WTC11 (cell line): ENCODE measurements at places on chromosomes 5 and 9. TPM values are rescaled to one million over a fixed set of nuclear protein-coding genes. Genes with fewer than 3 reads are reported as not detected.

CFAP90 gene
- total RNA-seq, result 0.21 to 0.64 TPM (median 0.33 TPM) in 3 replicates

DNA sequence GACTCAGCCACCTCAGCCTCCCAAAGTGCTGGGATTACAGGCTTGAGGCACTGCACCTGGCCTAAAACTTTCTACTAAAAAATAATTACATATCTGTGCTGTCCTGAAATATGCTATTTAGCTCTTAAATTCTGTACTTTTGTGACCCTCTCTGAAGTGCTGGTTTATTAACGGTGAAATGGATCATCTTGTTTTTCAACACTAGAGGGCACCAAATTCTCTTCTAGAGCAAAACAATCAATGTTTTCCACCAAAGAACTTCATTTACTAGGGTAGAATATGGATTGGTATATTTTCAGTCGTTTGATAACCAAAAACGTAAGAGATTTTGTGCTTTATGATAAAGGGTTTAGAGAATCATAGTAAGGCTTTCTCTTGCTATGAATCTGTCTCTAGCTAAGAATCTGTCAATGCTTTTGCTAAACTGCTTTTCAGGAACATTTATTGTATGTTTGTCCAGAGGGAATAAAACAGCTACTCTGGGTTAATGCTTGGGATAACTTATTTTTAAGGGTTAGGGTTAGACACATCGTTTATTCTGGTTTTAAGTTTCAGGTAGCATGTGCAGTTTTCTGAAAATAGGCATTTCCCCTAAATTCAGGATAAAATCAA is 63.6 kb downstream of the RNF180 start:
- no peak for DNase-seq
- no peak overlapping the region for H3K4me3 ChIP-seq
- H3K36me3 ChIP-seq, result peaks cover 15% of the 10 kb centered on the region
- no peaks in the 10 kb centered on the region for H3K4me1 ChIP-seq
- H3K27me3 ChIP-seq, result no peaks in the 10 kb centered on the region
- no peak overlapping the region for H3K27ac ChIP-seq

DNA sequence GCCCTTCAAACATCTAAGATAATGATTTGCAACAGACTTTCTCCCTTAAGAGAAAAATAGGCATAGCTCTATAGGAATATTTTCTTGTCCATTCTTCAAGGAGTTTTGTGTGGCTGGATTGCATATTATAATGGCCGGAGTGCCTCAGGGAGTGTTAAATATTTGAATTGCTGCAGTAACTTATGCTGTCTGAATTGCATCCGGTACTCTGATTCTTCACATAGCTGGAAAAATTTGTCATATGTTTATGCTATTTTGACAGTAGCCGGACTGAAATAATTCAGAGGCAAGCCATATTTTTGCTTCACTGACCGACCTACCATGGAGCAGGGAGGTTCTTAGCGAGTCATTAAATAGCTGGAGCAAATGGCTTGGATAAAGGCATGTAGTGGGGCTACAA is 621.0 kb downstream of the ACTL7B start:
- H3K27ac ChIP-seq, result no peak overlapping the region
- H3K36me3 ChIP-seq, result no peaks in the 10 kb centered on the region
- H3K27me3 ChIP-seq, result no peaks in the 10 kb centered on the region; the same call in 1 of the 2 replicates
- DNase-seq, result no peak

DNA sequence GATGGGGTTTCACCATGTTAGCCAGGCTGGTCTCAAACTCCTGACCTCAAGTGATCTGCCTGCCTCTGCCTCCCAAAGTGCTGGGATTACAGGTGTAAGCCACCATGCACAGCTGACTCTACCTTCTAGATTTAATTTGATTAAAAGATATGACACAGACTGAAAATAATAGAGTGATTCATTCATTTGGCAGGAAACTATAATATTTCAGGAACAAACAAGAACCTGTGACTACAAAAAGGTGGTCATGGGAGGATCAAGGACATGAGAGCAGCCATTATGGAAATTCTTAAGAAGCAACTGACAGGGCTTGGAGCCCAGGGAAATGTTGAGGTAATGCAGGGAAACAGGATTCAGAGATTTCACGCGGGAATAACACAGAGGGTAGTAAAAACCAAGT is 265.5 kb upstream of the DAP start:
- peaks cover 14% of the 10 kb centered on the region for H3K36me3 ChIP-seq
- H3K4me3 ChIP-seq, result no peak overlapping the region
- no peak for DNase-seq
- H3K27me3 ChIP-seq, result peaks cover 3% of the 10 kb centered on the region

- peaks cover 94% of the 10 kb centered on the region for H3K27me3 ChIP-seq
- no peak overlapping the region for H3K27ac ChIP-seq
- H3K4me3 ChIP-seq, result peak overlapping the region; percentile 79
These were observed 371 bp upstream of the PITX1 start for GRCh38 chr5:135034236-135034962.

GRCh38 chr5:95908799-95909198 is 52.9 kb downstream of the ELL2 start:
- H3K4me1 ChIP-seq, result peaks cover 19% of the 10 kb centered on the region
- peak overlapping the region; percentile 58; the same call in 1 of the 2 replicates for H3K27ac ChIP-seq
- H3K27me3 ChIP-seq, result no peaks in the 10 kb centered on the region
- H3K4me3 ChIP-seq, result no peak overlapping the region
- DNase-seq, result no peak

DNA sequence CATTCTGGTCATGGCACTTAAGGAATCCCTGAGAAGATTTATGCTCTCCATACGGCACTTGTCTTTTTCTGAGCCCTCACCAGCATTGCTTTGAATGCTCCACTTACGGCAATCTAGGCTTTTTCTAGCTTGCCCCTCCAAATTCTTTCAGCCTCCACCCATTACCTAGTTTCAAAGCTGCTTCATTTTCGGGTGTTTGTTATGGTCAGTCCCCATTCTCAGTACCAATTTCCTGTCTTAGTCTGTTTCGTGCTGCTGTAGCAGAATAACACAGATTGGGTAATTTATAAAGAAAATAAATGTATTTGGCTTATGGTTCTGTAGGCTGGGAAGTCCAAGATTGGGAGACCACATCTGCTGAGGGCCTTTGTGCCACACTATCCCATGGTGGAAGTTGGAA is 42.0 kb downstream of the ARHGEF28 start:
- H3K27ac ChIP-seq, result no peak overlapping the region
- peaks cover 5% of the 10 kb centered on the region; the same call in 1 of the 2 replicates for H3K4me1 ChIP-seq
- H3K4me3 ChIP-seq, result no peak overlapping the region
- peaks cover 2% of the 10 kb centered on the region; the same call in 1 of the 2 replicates for H3K27me3 ChIP-seq

DEPDC1B gene
- total RNA-seq, result 47.2 to 55.1 TPM (median 50.5 TPM) in 3 replicates

ELAVL2 gene
- total RNA-seq, result 22.8 to 35.9 TPM (median 26.7 TPM) in 3 replicates

TSLP gene
- total RNA-seq, result 0.73 to 1.1 TPM (median 0.87 TPM) in 3 replicates

GRCh38 chr5:151222054-151222789 is 1.7 kb downstream of the CCDC69 start:
- no peaks in the 10 kb centered on the region for H3K36me3 ChIP-seq
- DNase-seq, result no peak
- peaks cover 25% of the 10 kb centered on the region for H3K4me1 ChIP-seq
- H3K27ac ChIP-seq, result no peak overlapping the region
- H3K27me3 ChIP-seq, result no peaks in the 10 kb centered on the region; the same call in 1 of the 2 replicates

- peaks cover 31% of the 10 kb centered on the region for H3K36me3 ChIP-seq
- no peak for DNase-seq
- peaks cover 44% of the 10 kb centered on the region for H3K4me1 ChIP-seq
- H3K4me3 ChIP-seq, result no peak overlapping the region
- H3K27ac ChIP-seq, result peak overlapping the region; percentile 21
These were observed 21.1 kb upstream of the CDKN2AIPNL start for GRCh38 chr5:134432677-134433359.

DNA sequence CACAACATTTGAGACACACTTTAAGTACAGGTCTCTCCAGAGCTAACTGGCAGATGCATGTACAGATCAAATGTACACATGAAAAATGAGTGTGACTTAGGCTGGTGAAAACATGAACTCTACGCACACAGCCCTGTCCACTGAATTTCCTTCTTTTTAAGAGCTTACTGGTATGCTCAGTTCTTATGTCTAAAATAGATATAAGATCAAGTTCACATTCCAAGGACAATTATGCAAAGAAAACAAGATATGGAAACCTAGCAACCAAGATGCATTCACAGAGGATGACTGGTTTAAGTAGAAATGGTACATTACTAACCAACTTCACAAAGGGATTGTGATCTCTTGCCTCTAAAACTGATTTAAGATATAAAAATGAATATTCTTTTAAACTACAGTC is 56.7 kb downstream of the TLE1 start:
- peaks cover 56% of the 10 kb centered on the region for H3K4me1 ChIP-seq
- H3K36me3 ChIP-seq, result peaks cover 30% of the 10 kb centered on the region
- no peaks in the 10 kb centered on the region for H3K27me3 ChIP-seq
- H3K4me3 ChIP-seq, result no peak overlapping the region
- no peak for DNase-seq

- peaks cover 38% of the 10 kb centered on the region for H3K4me1 ChIP-seq
- H3K4me3 ChIP-seq, result no peak overlapping the region
- no peak overlapping the region for H3K27ac ChIP-seq
- no peaks in the 10 kb centered on the region for H3K27me3 ChIP-seq
- DNase-seq, result no peak
These were observed 14.0 kb upstream of the TRAF1 start for GRCh38 chr9:120940573-120940972.

- no peak for DNase-seq
- no peak overlapping the region for H3K27ac ChIP-seq
- H3K4me1 ChIP-seq, result peaks cover 25% of the 10 kb centered on the region
- no peaks in the 10 kb centered on the region for H3K27me3 ChIP-seq
These were observed 247.2 kb downstream of the CETN3 start for GRCh38 chr5:90162324-90162723.

GOLGA1 gene
- total RNA-seq, result 8.7 to 11.6 TPM (median 9.6 TPM) in 3 replicates

RASEF gene
- total RNA-seq, result 6.5 to 8.2 TPM (median 7.3 TPM) in 3 replicates

DNA sequence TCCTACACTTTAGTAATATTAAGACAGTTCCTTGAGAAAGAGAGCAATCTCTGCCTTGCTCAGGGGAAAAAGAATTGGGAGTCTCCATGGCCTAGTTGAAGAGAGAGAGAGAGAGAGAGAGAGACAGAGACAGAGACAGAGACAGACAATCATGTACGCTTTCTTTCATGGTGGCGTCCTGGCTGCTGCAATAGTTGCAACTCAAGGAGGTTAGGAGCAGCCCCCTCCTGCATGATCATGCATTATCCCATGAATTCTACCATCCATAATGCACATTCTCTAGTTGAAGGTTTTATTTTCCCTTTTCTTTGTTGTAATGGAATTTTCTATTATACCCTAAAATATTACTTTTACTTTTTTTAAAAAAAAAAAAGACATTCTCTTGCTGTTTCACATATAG is 50.7 kb downstream of the PPP2R2B start:
- no peak overlapping the region for H3K4me3 ChIP-seq
- no peak overlapping the region for H3K27ac ChIP-seq
- DNase-seq, result no peak
- peaks cover 9% of the 10 kb centered on the region for H3K4me1 ChIP-seq
- no peaks in the 10 kb centered on the region for H3K36me3 ChIP-seq

DNA sequence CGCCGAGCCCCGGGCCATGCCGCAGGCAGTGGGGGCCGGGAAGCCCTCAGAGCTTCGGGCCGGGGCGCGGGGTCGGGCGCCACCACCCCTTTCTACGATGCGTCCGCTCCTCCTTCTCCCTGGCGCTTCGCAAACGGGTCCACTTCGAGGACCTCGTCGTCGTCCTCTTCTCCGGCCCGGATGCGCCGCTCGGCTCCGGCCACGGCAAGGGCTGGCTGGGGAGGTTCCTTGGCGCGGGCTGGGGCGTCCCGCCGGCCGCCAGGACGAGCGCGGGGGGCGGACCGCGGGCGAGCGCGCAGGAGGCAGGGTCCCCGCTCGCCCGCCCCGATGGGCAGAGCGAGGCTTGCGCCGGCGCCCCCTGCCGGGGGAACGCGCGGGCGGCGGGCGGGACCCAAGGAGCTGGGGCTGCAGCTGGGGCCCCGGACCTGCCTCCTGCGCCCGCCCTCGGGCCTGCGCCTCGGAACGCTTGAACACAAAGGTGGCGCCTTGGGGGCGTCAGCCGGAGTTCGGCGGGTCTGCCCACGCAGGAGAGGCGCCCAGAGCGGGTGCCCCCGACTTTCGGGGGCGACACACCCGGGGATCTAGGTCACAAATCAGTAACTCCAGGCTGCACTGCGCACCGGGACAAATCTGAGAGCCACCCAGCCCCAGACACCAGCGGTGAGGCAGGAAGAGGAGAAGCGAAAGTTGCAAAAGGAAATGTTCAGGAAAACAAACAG is at the start of gene ROR2:
ROR2 (minus strand) TSS at position 283 of the 719 bp plus-strand sequence.
- peak; percentile 86 for DNase-seq
- no peak within 1 kb of the TSS for H3K27ac ChIP-seq
- H3K4me1 ChIP-seq, result peaks cover 38% of the 10 kb centered on the region
- H3K36me3 ChIP-seq, result no peaks in the 10 kb centered on the region
- peaks cover 45% of the 10 kb centered on the region for H3K27me3 ChIP-seq
- peak within 1 kb of the TSS; percentile 89 for H3K4me3 ChIP-seq

DNA sequence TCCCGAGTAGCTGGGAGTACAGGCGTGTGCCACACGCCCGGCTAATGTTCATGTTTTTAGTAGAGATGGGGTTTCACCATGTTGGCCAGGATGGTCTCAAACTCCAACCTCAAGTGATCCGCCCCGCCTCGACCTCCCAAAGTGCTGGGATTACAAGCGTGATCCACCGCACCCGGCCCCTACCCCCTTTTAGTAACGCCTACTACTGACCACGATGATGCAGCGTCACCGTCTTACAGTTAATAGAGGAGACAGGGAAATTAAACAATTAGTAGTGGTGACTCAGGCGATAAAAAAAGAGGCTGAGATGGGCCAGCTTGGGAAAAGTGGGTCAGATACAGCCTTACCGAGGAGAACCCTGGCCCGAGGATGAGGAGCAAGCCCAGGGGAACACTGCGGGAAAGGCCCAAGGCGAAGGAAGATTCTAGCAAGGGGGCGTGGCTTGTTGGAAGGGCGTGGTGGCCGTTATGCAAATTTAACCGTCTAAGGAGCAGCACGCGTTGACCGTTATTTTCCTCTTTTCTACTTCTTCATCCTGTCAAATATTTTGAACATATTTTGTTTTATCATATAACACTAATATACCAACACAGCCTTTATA is 1.6 kb upstream of the SETX start:
- peaks cover 22% of the 10 kb centered on the region for H3K36me3 ChIP-seq
- H3K4me1 ChIP-seq, result peaks cover 21% of the 10 kb centered on the region
- peak overlapping the region; percentile 27 for H3K4me3 ChIP-seq
- peak; percentile 32 for DNase-seq

FGF10 gene
- total RNA-seq, result 0.32 to 0.44 TPM (median 0.37 TPM) in 3 replicates

- H3K36me3 ChIP-seq, result no peaks in the 10 kb centered on the region
- H3K4me1 ChIP-seq, result peaks cover 18% of the 10 kb centered on the region
- H3K27ac ChIP-seq, result no peak overlapping the region
- no peak for DNase-seq
- no peak overlapping the region for H3K4me3 ChIP-seq
- no peaks in the 10 kb centered on the region for H3K27me3 ChIP-seq
These were observed 1225.7 kb upstream of the WWC1 start for GRCh38 chr5:167065794-167066193.

- H3K4me1 ChIP-seq, result no peaks in the 10 kb centered on the region
- H3K27me3 ChIP-seq, result no peaks in the 10 kb centered on the region
- no peak overlapping the region for H3K4me3 ChIP-seq
- H3K27ac ChIP-seq, result no peak overlapping the region
- H3K36me3 ChIP-seq, result no peaks in the 10 kb centered on the region
These were observed 2.0 kb downstream of the IL31RA start for GRCh38 chr5:55853041-55853670.

GRCh38 chr9:72980183-72980582 is 27.3 kb upstream of the ALDH1A1 start:
- no peak overlapping the region for H3K27ac ChIP-seq
- peaks cover 5% of the 10 kb centered on the region for H3K4me1 ChIP-seq
- H3K4me3 ChIP-seq, result no peak overlapping the region
- no peak for DNase-seq
- no peaks in the 10 kb centered on the region for H3K36me3 ChIP-seq
- H3K27me3 ChIP-seq, result no peaks in the 10 kb centered on the region
